ENCODE measurements at places on chromosomes 2 and 18.
A peak's percentile ranks its signal among the peaks of the same experiment; 100 is the strongest.

DNA sequence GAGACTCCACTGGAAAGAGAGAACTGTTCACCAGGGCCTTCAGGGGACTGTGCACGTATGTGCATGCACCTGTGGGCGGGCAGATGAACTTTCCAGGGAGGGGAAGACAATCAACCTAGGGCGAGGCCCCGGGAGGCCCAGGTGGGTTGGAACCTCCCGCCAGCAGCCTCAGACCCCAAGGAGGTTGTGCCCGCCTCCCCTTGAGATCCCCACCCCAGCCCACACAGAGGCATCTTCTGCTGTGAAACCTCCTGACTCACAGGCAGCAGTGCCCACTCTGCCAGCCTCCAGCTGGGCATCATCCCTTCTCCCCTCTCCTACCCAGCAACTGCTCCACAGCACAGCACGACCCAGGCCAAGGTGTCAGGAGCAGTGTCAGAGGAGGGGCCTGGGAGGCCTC lies 54.4 kb downstream of the FAM178B start:
- no peak for DNase-seq

GRCh38 chr2:39264733-39265132 lies 21.0 kb upstream of the CDKL4 start:
- DNase-seq: no peak

GRCh38 chr18:59517446-59518165 lies 158.5 kb upstream of the LMAN1 start:
- DNase-seq: no peak

DNA sequence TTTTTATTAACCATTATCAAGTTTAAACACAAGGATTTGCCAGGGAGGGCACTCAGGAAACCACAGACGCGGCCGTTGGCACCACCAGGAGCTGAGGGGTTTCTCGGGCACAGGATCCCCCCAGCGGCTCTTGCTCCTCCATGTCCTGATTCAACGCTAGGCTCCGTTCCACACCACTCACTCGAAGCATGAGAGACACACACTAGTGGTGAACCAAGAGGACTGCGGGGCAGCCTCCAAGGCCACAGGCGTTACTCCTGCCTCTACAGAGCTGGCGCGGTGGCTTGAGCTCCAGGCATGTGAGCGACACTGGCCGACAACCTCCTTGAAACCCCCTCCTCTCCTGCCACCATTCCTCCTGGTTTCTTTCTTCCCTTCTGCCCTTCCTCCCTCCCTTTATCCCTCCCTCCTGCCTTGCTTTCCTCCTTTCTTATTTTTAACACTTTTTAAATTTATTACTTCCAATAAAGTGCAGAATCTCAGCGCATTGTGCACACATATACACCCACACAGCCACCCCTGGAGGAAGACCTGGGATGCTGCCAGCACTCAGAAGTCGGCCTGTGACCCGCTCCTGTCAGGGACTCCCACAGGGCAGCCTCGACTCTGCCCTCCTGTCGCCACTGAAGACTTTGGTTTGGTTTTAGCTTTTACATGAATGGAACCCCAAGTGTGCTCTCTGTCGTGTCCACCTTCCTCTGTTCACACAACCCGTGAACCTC lies 21.7 kb downstream of the COX7A2L start:
- DNase-seq: no peak

DNA sequence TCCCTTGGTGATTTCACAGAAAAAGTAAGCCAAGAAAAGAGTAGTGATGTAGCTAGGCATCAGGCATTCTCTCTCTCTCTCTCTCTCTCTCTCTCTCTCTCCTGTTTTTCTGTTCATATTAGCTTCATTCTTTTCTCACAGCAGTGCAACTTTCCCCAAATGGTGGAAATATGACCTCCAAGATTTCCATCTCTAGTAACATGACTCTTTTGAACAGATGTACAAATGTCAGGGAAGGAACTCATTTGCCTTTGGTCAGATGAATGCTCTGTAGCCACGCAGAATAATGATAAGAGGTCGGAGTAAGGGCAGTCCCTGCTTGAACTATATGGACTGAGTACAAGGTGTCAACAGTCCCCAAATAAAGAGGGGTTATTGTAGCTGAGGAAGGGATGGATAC lies 316.2 kb downstream of the GALNT13 start:
- DNase-seq: no peak

GRCh38 chr2:230758566-230759480 lies 46.2 kb downstream of the CAB39 start:
- DNase-seq: peak; percentile 84

All from AG09309 (cell line).